ENCODE measurements at places on chromosomes 2 and 18. TPM values are rescaled to one million over a fixed set of nuclear protein-coding genes. Genes with fewer than 3 reads are reported as not detected.

The GPBAR1 gene
- 1.6 TPM for total RNA-seq

The YIPF4 gene
- 50.2 TPM for total RNA-seq

The TACR1 gene
- total RNA-seq = 0.17 TPM

The NRBP1 gene
- total RNA-seq = 142 TPM

The SH3RF3 gene
- 1.7 TPM for total RNA-seq

The MOB4 gene
- 46.4 TPM for total RNA-seq

The MYL1 gene
- total RNA-seq = not detected

The ZNF521 gene
- total RNA-seq = 58.7 TPM

The SPC25 gene
- 7.1 TPM for total RNA-seq

The POTEC gene
- total RNA-seq = not detected

The SCTR gene
- not detected for total RNA-seq

The LRRTM1 gene
- total RNA-seq = 3.8 TPM

The FOXI3 gene
- 0.34 TPM for total RNA-seq

The CXCR4 gene
- total RNA-seq = 215 TPM

The BMP10 gene
- total RNA-seq = not detected

The GCKR gene
- total RNA-seq = 0.61 TPM

The SGPP2 gene
- total RNA-seq = 2.1 TPM
